ENCODE measurements at places on chromosomes 1 and 21.

- no peak for DNase-seq
Measured at GRCh38 chr1:14748977-14749376, 150.5 kb downstream of the KAZN start.

GRCh38 chr1:47930210-47930840 is 66.9 kb downstream of the TRABD2B start:
- no peak for DNase-seq

DNA sequence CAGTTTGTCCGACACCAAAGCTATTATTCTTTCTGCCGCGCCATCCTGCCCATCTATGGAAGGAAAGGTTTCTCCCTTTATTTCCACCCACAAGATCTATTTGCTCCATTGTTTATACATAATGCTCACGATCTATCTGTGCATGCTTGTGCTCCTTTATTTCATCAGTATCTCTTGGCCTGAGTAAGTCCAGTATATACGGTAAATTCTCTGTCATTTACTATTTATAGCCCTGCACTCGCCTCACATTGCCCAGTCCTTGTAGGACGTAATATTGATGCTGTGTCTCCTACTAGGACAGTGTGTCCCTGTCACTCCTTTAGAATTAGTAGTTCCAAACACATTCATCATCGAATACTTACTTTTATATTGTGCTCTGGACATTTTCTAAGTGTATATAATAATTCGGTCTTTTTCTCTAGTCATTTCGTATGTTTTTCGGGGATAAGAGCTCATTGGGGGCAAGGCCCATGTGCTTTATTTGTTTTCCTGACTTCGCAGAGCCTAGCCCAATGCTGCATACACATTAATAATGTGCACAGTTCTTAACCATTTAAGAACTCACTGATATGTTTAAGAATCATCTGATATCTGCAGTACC is 3.1 kb upstream of the NID1 start:
- no peak for DNase-seq

GRCh38 chr1:172704420-172705210 is 45.7 kb downstream of the FASLG start:
- no peak for DNase-seq

DNA sequence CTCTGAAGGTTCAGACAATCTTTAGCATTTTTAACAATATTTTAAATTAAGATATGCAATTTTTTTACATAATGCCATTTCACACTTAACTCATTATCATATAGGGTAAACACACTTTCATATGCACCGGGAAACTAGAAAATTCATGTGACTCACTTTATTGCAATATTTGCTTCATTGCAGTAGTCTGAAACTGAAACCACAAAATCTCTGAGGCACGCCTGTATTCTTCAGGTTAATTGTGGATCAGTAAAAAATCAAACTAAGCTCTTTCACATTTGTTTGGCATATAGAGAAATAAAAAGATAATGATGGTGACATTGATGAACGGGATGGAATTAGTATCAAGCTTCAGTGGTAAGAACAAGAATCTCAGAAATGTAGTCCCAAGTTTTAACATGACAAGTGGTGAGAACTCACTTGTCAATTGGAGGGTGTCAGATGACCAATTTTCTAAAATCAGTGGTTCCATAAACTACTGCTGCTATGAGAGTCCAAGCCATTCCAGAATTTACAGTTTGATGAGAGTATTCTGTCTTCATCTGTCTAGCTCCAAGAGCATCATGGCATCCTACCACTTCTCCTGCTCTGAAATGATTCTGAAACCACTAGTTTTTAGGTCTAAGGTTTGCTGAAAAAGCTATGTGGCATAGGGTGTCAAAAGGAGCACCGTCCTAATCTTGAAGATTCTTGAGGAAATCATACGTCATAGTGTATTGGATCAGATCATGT is 281.0 kb downstream of the PTPRC start:
- DNase-seq, result no peak
